ENCODE measurements at places on chromosomes 16 and 17. TPM values are rescaled to one million over a fixed set of nuclear protein-coding genes. Genes with fewer than 3 reads are reported as not detected.

Gene CNGB1
- 1.4 TPM for total RNA-seq

DNA sequence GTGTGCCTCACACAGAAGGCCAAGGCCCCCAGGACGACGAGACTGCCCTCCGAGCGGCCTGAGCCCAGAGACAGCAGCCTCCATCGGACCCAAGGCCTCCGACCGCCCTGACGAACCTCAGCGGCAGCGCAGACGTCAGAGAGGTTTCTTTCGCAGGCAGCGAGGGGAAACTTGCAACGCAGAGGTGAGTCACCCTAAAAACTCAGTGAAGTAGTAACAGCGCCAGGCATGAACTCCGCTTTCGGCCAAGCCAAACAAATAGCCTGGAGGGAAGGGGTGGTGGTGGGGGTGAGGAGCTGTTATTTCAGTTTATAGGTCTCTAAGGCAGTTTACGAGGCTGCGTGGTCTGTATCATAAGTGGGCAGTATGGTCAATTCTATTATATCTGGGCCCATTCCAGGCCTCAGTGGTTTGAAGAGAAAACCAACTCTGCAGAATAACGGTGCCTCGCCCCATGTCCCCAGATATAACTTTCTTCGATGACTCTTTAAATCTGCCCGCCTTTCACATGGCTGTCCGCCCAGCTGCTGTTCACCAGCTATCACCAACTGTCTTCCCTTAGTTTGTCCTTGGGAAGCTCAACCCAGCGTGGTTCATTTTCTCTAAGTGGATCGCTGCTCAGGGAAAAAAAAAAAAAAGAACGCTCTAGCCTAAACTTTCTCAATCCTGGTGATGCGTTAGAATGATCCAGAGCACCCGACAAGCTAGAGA is 43.5 kb upstream of the FOXF1 start:
- DNase-seq = no peak

GRCh38 chr16:57038166-57038565 is 48.8 kb downstream of the NLRC5 start:
- no peak for DNase-seq

DNA sequence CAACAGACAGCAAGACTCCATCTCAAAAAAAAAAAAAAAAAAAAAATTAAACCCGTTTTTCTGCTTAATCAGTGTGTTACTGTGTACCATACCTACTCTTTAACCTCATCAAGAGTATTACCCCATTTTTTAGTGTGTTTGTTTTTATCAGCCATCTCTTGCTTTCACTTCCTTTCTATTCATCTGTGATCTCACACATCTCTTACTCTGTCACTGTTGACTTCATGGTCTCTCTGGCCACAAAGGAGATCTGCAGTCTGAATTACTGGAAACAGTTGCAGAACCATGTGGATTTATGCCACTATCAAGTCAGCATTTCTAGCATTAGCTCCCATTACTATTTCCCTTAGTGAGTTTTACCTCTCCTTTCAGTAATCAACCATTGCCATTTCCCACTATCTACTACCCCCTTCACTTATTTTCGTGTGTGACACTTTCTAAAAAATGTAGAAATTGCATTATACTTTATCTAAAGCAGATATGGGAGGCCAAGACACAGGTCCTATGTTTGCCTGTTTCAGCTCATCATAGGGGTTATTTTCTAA is 20.1 kb downstream of the NDEL1 start:
- no peak for DNase-seq

- DNase-seq = no peak
Measured at GRCh38 chr16:62545039-62545438, 508.8 kb upstream of the CDH8 start.

Gene PIK3R5
- total RNA-seq = not detected

Gene TNS4
- total RNA-seq = not detected

Gene ARHGAP44
- 5.8 TPM for total RNA-seq

Gene EVI2A
- 0.29 TPM for total RNA-seq

DNA sequence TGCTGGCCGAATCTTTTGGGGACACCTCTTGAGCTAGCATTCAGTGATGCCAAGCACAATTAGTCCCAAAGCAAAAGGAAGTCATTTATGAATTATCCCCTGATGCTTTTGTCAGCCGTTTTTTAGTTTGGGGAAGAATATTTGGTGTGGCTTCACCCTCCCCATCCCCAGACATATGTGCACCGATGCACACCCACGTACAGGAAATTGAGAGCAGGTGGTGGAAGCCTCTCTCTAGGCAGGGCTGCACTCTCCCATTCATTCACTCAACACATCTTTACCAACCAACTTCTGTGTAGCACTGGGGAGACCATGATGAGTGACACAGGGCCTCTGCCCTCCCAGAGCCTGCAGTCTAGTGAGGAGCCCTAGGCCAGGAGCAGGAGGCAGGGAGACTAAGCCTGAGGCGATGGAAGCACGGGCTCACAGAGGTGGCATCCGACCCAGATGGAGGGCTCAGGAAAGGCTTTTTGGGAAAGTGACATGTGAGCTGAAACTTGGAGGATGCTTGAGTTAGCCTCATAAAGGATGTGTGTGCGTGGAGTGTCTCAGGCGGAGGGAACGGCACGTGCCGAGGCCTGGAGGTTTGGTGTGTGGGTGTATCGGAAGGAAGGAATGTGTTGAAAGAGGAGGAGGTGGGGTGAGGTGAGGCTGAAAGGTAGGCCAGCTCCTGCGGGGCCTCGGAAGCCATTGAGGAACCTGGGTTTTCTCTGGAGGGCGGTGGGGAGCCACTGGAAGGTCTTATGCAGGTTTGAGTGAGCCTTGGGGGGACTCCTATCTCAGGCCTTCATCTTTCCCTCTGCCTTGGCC is 43.8 kb downstream of the PSME3IP1 start:
- no peak for DNase-seq

All from epithelial cell of proximal tubule (primary cell).